NCI-H2081 (cell line): ENCODE measurements at places on chromosomes 2 and 18.

DNA sequence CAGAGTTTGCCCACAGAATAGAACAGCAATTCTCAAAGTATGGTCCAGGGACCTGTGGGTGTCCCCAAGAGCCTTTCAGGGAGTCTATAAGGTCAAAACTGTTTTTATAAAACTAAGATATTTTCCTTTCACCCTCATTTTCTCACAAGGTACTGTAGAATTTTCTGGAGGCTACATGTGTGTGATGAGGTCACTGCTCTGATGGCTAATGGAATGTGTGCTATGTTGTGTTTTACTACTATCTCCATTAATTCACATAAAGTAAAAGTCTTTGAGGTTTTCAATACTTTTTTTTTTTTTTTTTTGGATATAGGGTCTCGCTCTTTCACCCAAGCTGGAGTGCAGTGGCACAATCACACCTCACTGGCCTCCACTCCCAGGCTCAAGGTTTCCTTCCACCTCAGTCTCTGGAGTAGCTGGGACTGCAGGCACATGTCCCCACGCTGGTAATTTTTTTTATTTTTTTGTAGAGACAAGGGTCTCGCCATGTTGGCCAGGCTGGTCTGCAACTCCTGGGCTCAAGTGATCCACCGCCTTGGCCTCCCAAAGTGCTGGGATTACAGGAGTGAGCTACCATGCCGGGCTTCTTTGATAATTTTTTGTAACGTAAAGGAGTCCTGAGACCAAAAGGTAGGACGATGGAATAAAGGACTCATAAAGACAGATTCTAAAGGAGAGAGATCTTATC is 1.8 kb downstream of the TRABD2A start:
- no peak for DNase-seq

GRCh38 chr18:52334307-52334706 is 5.7 kb upstream of the DCC start:
- no peak for DNase-seq

DNA sequence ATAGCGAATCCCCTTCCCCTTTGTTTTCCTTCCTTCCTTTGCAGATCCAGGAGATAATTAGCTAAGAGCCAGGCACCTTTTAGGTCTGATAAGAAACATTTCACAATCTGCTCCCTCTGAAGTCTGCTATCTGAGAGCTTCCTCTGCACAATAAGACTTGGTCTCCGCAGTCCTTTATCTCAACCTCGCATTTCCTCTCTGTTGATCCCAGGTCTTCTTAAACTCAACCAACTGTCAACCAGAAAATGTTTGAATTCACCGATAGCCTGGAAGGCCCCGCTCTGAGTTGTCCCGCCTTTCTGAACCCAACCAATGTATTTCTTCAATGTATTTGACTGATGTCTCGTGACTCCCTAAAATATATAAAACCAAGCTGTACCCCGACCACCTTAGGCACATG is 78.4 kb upstream of the CTDP1 start:
- no peak for DNase-seq

- no peak for DNase-seq
Measured at GRCh38 chr2:238187618-238188548, 15.6 kb downstream of the ILKAP start.

- no peak for DNase-seq
Measured at GRCh38 chr2:195651046-195651445, 6.0 kb upstream of the SLC39A10 start.

DNA sequence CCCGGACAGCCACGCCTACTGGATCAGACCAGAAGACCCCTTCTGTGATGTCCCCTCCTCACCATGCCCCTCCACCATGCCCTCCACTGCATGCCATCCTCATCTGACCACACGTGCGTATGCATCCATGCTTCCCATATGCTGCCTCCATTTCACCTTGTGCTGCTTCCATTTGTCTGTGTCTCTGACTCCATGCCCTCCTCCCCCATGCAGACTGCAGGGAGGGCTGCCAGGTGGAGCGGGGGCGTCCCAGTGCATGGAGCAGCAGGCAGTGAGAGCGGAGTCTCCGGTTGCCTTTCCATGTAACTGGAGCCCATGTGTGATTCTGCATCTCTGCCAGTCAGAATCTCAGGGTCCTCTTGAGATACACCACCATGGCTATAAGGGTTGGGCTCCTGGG is 52.6 kb downstream of the COA5 start:
- DNase-seq: no peak
